ENCODE measurements at places on chromosomes 13 and 19. TPM values are rescaled to one million over a fixed set of nuclear protein-coding genes. Genes with fewer than 3 reads are reported as not detected.

Gene CABP5
- not detected for total RNA-seq

Gene DCLK1
- total RNA-seq, result 62.5 TPM

Gene MYH14
- total RNA-seq, result 60.6 TPM

Gene PLA2G4C
- total RNA-seq, result 32.3 TPM

Gene ZNF324B
- total RNA-seq, result 5.9 TPM

Gene LGALS14
- total RNA-seq, result not detected

Gene ZNF90
- 4.1 TPM for total RNA-seq

Gene IFNL2
- total RNA-seq, result not detected

Gene IFI30
- total RNA-seq, result 0.21 TPM

- DNase-seq, result no peak
These were observed 358.6 kb downstream of the TDRD3 start for GRCh38 chr13:60755380-60756163.

GRCh38 chr13:32804673-32805230 is 211.5 kb upstream of the KL start:
- no peak for DNase-seq

DNA sequence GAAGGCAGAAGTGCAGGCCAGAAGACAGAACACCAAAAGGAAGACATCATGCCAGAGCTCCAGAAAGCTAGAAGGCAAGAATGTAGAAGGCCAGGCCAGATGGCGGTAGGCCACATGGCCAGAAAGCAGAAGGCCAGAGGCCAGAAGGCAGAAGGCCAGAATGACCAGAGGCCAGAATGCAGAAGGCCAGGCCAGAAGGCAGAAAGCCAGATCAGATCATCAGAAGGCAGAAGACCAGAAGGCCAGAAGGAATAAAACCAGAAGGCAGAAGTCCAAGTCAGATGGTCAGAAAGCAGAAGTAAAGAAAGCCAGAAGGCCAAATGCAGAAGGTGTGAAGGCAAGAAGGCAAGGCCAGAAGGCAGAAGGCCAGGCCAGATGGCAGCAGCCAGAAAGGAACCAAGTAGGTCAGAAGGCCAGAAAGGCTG is 185.0 kb downstream of the TUBA3C start:
- no peak for DNase-seq

DNA sequence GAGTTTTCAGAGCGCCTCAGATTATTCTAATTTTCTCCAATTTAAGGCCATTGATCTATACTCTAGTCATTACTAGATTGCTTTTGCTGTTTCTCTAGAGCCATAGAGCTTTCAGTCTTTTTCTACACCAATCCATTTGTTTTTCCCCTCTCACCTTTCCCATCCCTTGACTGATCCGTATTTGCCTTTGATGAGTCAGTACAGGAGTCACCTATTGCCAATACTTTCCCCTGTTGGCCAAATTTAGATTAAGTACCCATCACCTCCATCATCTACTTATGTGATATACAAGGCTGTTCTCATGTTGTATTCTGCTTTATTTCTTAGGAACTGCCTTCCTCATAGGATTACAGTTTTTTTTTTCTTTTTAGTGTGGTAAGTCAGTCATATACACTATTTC is 463.2 kb downstream of the KLF12 start:
- DNase-seq, result no peak

DNA sequence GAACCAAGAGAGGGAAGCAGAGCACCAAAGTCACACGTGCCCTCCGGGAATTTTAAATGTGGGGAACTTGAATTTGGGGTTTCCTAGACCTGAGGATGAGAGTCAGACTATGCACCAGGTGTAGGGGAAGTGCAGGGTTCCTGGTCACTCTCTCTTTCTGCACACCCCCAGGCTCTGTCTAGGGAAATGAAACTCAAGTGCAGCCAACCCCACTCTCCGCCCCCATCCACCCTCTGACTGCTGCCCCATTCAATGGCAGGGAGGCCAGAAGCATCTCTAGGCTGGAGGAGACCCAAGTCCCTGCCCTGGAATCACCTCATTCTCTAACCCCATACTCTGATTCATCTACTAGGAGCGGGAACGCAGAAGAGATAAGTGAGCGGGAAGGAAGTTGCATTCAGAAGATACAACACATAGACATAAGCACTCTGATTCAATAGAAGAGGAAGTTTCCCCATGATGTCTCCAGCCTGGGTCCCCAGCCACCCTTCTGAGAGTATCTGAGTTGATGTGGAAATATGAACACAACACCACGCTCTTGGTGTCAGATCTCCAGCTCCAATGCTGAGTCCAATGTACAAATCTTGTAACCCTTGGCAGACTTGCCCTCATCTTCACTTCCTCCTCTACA is 4.7 kb upstream of the SIGLEC14 start:
- no peak for DNase-seq

- DNase-seq, result no peak
These were observed 440.0 kb downstream of the ZNF536 start for GRCh38 chr19:30812099-30812678.

- DNase-seq, result no peak
These were observed 4.6 kb upstream of the PRKCG start for GRCh38 chr19:53877361-53877766.

GRCh38 chr13:108225440-108225839 is 7.2 kb downstream of the ABHD13 start:
- no peak for DNase-seq

DNA sequence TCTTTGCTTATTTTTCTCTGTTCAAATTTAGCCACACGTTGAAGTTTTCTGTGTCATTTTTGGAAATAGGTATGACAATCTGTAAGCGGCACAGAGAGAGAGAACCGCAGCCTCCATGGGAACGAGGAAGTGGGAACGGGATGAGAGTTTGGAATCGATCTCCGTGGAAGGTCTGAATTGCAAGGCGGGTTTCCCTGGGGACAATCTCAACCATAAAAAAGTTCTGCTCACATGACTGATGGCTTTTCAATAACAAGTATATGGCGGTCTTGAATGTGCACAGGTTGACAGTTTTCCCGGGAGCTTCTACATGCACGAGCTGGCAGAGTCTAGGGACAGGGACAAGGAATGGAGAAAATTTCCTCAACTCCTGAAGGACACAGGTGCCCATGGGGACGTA is 90.9 kb downstream of the INSR start:
- no peak for DNase-seq

- peak; percentile 9 for DNase-seq
These were observed 462.0 kb upstream of the ZNF507 start for GRCh38 chr19:31883296-31883990.

DNA sequence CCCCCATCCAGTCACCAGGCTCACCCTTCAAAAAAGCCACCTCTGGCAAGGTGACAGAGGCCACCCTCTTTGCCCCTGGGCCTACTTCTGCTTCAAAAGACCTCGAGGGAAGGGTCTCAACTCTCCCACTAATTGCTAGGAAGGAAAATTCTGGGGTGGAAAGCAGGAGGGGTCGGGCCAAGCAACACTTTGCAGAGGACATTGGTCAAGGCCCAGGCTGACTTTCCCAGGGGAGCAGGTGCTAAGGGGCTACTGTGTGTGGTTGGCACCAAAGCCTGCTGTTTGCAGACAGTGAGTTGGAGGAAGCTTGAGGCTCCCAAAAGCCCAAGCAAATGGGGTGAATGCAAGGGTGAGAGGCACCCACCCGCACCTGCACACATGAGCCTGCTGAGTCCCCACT is 28.6 kb upstream of the VSTM2B start:
- no peak for DNase-seq

DNA sequence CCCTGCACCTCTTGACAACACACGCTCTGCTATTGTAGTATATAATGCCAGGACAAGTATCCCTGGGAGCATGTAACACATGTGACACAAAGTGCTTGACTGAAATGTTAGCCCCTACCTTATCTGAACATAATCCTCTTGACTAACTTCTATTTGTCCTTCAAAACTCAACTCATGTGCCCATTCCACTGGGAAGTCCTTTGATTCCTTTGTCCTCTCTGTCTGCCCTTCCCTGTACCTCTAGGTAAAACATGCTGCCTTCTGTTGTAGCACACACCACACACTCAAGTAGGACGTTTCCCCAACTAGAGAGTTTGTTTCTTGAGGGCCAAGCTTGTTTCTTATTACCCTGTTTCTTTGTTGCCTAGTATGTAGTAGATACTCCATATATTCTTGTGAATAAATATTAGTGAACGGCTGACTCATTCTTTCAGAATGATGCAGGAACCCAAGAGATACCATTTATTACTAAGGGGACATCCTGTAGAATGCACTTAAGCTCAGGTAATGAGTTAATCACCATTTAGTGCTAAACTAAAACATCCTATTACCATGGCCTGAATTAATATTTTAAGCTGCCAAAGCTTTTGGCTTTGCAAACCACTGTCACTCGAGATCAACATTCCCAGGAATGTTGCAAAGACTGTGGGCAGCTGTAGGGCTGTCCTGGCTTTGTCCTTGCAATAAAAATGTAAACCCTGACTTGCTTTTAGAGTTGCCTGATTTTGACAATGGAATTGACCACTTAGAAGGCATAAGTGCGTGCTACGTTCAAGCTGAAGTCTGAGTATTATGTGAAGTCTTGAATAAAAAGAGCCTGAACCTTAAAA is 313.4 kb downstream of the COG6 start:
- DNase-seq, result no peak

GRCh38 chr19:51573331-51573730 is 2.2 kb downstream of the ZNF175 start:
- DNase-seq, result no peak

GRCh38 chr13:112784811-112785482 is 95.1 kb downstream of the ATP11A start:
- no peak for DNase-seq

GRCh38 chr13:44382635-44383145 is 9.1 kb downstream of the SERP2 start:
- DNase-seq, result no peak

- peak; percentile 94 for DNase-seq
These were observed 134.2 kb downstream of the FRY start for GRCh38 chr13:32165796-32166195.

DNA sequence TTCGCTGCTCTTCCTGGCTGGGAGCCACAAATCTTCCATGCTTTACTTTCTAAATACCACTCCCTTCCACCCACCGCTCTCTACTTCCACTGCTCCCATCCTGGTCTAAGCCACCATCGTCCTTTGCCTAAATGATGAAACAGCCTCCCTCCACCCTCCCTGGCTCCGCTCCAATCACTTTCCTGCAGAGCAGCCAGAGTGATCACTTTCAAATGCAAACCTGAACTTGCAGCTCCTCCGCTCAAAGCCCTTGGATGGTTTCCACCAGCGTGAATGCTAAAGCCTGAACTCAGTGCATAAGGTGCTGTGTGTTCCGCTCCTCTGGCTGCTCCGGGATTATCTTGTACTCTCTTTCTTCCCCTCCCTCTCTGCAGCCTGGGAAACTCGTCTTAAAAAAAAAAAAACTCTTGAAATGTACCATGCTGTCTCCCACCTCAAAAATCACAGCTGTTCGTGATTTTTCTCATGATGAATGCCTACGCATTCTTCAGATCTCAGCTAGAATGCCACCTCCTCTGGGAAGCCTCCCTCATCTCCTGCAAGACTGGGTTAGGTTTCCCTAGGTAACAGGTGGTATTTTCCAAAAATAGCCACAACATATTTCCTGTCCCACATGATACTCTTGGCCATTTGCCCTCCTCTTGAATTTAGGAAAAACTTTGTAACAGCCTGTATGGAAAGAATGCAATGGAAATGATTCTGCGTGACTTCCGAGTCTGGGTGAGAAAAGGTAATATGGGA is 3.7 kb upstream of the SIN3B start:
- DNase-seq, result peak; percentile 90

- peak; percentile 87 for DNase-seq
These were observed 678 bp downstream of the ISOC2 start for GRCh38 chr19:55460670-55461258.

- DNase-seq, result no peak
These were observed 9.5 kb downstream of the SMAD9 start for GRCh38 chr13:36910545-36910944.

- DNase-seq, result no peak
These were observed 4.3 kb downstream of the NACC1 start for GRCh38 chr19:13122275-13122878.

GRCh38 chr13:94210816-94211215 is 268.7 kb downstream of the DCT start:
- no peak for DNase-seq

Measured in tongue (tissue), 3 donors.